ENCODE measurements at places on chromosomes 3 and 15. TPM values are rescaled to one million over a fixed set of nuclear protein-coding genes. Genes with fewer than 3 reads are reported as not detected.

GRCh38 chr15:80006946-80007345 is 36.0 kb upstream of the BCL2A1 start:
- no peaks in the 10 kb centered on the region for H3K36me3 ChIP-seq
- no peak overlapping the region for H3K27ac ChIP-seq
- peak; percentile 23 for DNase-seq
- H3K4me1 ChIP-seq, result no peaks in the 10 kb centered on the region
- no peak overlapping the region for H3K4me3 ChIP-seq

DNA sequence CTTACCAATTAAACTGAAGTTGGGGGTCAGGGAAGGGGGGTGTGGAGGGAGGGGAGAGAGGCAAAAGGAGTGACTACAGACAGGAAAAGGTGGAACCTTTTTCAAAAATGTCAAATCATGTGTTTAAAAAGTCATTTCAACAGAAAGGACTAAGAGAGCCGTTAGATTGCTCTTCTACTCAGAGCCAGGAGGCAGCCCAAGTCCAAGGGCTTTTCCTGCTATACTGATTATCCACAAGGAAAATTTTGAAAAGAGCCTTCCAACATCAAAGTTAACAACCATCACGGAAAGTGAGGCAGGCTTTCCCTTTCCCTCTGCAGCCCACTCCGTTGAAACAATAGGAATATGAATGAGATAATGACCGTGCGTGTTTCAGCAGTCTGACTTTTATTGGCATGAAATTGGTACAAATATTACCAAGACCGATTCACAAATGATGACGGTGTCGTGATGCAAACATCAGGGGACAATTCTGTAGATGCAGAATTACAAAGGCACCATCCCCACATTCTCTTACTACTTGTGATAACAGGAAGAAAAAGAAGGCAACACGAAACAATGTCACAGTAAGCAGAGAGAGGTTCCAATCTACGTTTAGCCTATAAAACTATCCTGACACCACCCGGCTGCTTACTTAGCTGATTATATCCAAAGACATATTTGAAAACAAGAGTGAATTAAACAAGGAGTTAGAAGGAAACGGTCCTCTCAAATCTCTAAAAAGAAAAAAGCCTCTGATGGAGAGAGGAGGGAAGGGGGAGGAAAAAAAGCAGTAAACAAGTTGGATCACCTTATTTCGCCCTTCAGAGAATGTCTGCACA is 453.7 kb downstream of the FOXP1 start:
- peak overlapping the region; percentile 91 for H3K27ac ChIP-seq
- DNase-seq, result no peak
- H3K36me3 ChIP-seq, result no peaks in the 10 kb centered on the region
- peak overlapping the region; percentile 43 for H3K4me3 ChIP-seq
- H3K27me3 ChIP-seq, result no peaks in the 10 kb centered on the region
- no peaks in the 10 kb centered on the region for H3K4me1 ChIP-seq

Gene FETUB
- not detected for total RNA-seq

GRCh38 chr3:16604887-16605602 is at the start of gene DAZL:
TSS of gene DAZL (minus strand) at chr3:16605423. CDS start at chr3:16605205, 218 bp downstream.
- no peak within 1 kb of the TSS for H3K4me3 ChIP-seq
- no peaks in the 10 kb centered on the region for H3K4me1 ChIP-seq
- no peak within 1 kb of the TSS for H3K27ac ChIP-seq
- no peak for DNase-seq
- no peaks in the 10 kb centered on the region for H3K27me3 ChIP-seq

Gene NEDD4
- 7.2 TPM for total RNA-seq

Gene SLC22A14
- total RNA-seq, result not detected

Gene PLA2G4F
- total RNA-seq, result 0.35 TPM

GRCh38 chr15:39181056-39181747 is 399.7 kb upstream of the THBS1 start:
- H3K4me1 ChIP-seq, result no peaks in the 10 kb centered on the region
- no peaks in the 10 kb centered on the region for H3K36me3 ChIP-seq
- no peaks in the 10 kb centered on the region for H3K27me3 ChIP-seq
- DNase-seq, result no peak
- H3K27ac ChIP-seq, result no peak overlapping the region
- no peak overlapping the region for H3K4me3 ChIP-seq

GRCh38 chr15:93268066-93268465 is 179.1 kb upstream of the RGMA start:
- H3K27ac ChIP-seq, result no peak overlapping the region
- H3K27me3 ChIP-seq, result no peaks in the 10 kb centered on the region
- H3K36me3 ChIP-seq, result no peaks in the 10 kb centered on the region
- no peak for DNase-seq

Gene B3GNT5
- total RNA-seq, result 1.7 TPM

Gene PP2D1
- total RNA-seq, result not detected

DNA sequence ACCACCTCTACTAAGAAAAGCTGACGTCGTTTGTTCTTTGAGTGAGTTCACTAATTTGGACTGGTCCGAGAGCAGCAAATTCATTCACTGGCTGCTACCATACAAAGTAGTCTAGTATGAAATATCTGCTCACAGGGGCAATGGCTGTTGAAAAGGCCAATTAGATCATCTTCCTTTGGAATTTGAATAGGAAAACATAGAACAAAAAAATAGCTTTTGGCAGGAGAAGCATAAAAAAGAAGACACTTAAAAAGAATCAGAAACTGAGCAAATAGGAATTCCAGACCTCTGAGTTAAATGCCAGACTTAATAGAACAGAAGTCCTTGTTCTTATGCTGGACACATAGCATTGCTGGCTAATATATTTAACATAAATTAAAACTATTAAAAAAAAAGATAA is 159.3 kb downstream of the IL1RAP start:
- DNase-seq, result no peak
- no peak overlapping the region for H3K27ac ChIP-seq
- H3K4me3 ChIP-seq, result no peak overlapping the region
- H3K27me3 ChIP-seq, result no peaks in the 10 kb centered on the region

Gene RBP2
- not detected for total RNA-seq

Gene ZBTB47
- 129 TPM for total RNA-seq

GRCh38 chr3:10574101-10574620 is 68.8 kb upstream of the ATP2B2 start:
- H3K4me3 ChIP-seq, result no peak overlapping the region
- no peaks in the 10 kb centered on the region for H3K36me3 ChIP-seq
- H3K27me3 ChIP-seq, result no peaks in the 10 kb centered on the region
- DNase-seq, result no peak
- H3K4me1 ChIP-seq, result no peaks in the 10 kb centered on the region

Gene CMTM8
- total RNA-seq, result 7.1 TPM

DNA sequence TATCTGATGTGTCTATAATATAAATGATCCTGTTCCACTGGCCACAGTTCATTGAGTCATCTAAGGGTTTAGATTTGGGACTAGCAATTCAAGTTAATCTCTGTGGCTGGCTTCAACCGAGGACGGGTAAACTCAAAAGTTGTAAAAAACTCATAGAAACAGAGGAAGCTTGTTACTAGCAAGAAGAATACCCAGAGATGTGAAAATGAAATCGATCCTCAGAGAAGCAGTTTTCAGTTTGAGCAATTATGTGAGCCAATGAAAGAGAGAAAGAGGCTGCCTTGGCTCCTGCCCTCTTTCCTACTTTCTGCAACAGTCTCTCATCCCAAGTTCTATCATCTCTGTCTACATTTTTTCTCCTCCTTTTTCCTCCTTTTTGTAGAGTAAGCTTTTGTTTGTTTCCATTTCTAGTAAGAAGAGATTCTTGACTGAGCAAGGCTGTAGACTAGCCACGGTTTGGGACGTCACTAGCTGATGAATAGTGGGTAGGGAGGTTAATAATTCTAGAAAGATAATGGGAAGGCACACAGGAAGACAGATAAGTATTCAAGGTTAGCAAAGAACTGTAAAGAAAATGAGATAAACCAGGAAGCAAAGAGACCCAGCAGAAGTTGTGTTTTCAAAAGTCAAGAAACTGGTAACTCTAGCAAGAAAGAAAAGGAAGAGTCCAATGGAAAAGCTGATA is 298.9 kb upstream of the NR2F2 start:
- no peak for DNase-seq
- H3K36me3 ChIP-seq, result no peaks in the 10 kb centered on the region
- no peak overlapping the region for H3K4me3 ChIP-seq
- H3K27me3 ChIP-seq, result no peaks in the 10 kb centered on the region
- H3K27ac ChIP-seq, result no peak overlapping the region
- no peaks in the 10 kb centered on the region for H3K4me1 ChIP-seq

DNA sequence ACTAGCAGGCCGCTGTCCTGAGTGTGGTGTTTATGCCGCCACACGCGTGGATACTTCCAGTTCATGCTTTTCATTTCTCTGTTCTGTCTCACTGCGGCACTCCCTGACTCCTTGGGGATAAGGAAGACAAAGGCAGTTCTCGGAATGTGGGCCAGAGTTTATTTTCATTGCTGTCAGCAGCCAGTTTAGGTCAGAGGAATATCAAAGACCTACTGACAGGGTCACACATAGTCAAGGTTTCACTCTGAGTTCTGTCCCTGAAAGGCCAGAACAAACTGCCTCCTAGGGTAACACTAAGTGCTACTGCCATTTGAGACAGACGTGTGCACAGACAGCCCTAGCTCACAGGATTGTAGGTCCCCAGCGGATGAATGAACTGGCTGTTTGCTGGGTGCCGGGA is 27.3 kb upstream of the SPTBN5 start:
- peaks cover 11% of the 10 kb centered on the region for H3K36me3 ChIP-seq
- peaks cover 74% of the 10 kb centered on the region for H3K4me1 ChIP-seq
- no peak overlapping the region for H3K4me3 ChIP-seq

DNA sequence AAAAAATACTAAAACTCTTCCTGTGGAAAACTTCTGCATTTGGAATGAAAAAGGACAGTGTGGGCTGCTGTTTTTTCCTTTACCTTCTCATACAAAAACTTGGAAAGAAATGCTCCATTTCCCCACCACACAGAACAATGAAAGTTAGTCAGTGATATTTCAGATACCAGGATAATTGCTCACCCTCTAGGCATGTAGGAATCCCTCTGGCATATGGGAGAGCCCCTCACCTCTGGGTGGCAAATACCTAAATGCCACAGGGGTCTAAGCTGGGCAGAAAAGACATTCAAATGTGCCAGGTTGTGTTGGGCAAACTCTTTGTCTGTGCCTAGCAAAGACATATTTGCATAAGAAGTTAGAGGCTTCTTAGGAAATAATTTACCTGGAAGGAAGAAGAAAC is 560.3 kb upstream of the NR2F2 start:
- H3K4me3 ChIP-seq, result no peak overlapping the region
- no peak overlapping the region for H3K27ac ChIP-seq
- H3K4me1 ChIP-seq, result no peaks in the 10 kb centered on the region
- no peaks in the 10 kb centered on the region for H3K27me3 ChIP-seq
- H3K36me3 ChIP-seq, result no peaks in the 10 kb centered on the region

- no peak for DNase-seq
- no peak overlapping the region for H3K27ac ChIP-seq
- H3K36me3 ChIP-seq, result no peaks in the 10 kb centered on the region
These were observed 120.0 kb upstream of the GADL1 start for GRCh38 chr3:31014317-31015040.

Gene TMEM212
- total RNA-seq, result not detected

GRCh38 chr3:49470714-49471420 is 800 bp downstream of the DAG1 start:
- no peaks in the 10 kb centered on the region for H3K4me1 ChIP-seq
- no peak for DNase-seq
- H3K27ac ChIP-seq, result peak overlapping the region; percentile 99
- no peaks in the 10 kb centered on the region for H3K27me3 ChIP-seq

Gene STRIT1
- total RNA-seq, result not detected

DNA sequence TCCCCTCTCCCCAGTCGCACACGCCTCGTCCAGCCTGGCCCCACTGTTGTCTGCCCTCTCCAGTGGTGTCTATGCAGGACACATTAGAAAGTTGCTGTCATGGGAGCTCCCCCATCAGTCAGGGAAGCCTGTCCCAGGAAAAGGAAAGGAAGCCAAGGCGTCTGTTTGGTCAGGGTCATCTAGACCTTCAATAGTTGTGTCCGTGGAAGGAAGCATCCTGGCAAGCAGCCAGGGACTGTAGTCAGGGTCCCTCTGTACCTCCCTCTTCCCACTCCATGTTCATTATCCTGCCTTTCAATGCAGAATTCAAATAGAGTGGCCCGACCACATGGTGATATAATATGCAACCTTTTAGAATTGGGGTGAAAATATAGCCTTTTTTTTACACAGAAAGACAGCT is 60.7 kb upstream of the RAB6B start:
- no peaks in the 10 kb centered on the region for H3K36me3 ChIP-seq
- no peak for DNase-seq
- no peak overlapping the region for H3K27ac ChIP-seq
- H3K27me3 ChIP-seq, result no peaks in the 10 kb centered on the region
- H3K4me1 ChIP-seq, result no peaks in the 10 kb centered on the region
